ENCODE measurements at places on chromosomes 12 and 14.
A peak's percentile ranks its signal among the peaks of the same experiment; 100 is the strongest.

DNA sequence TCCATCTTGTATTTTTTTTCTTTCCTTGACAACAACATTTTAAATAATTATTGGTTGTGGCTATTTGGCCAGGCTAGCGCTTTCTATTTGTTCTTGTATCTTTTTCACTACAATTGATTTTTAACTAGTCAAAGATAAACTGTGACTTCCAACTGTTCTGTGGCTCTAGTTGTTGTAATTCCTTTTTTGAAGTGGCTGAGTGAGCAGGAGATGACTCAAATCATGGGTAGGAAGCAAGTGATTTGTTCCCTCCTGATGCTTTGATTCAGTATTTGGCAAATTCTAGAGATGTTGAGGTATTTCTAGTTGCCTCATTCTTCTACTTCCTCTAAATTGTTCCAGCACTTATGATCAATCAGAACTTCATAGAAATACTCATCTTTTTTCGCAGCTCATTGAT is 633.5 kb downstream of the RERGL start:
- DNase-seq = no peak

- DNase-seq = peak; percentile 96
Observed at GRCh38 chr14:105301103-105301914, 508 bp upstream of the BRF1 start.

DNA sequence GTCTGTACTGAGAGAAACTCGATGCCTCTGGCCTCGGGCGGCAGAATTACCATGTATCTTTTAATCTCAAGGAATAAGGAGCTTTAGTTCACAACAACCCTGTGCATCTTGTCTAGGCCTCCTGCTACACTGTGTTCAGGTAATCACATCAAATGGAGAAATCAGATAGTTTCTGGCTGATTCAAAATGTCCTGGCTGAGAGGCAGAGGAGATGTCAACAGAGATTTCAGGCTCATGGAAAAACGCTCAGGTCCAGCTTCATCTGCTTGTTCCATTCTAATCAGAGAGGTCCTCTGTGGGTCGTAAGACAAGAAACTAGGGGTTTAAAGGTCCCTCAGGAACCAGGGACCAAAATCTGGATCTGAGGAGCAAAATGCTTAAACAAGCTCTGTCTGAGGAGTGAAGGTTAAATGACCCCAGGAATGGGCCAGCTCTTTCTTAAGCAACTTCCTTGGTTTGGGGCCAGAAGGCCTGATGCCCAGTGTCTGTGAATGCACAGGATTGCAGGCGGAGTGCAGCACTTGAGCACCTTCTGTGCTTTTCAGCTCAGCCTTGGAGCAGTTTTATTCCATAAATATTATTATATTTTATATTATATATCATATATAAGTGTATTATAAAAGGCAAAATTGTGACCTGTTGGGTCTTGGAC is 170.2 kb upstream of the PRICKLE1 start:
- no peak for DNase-seq

DNA sequence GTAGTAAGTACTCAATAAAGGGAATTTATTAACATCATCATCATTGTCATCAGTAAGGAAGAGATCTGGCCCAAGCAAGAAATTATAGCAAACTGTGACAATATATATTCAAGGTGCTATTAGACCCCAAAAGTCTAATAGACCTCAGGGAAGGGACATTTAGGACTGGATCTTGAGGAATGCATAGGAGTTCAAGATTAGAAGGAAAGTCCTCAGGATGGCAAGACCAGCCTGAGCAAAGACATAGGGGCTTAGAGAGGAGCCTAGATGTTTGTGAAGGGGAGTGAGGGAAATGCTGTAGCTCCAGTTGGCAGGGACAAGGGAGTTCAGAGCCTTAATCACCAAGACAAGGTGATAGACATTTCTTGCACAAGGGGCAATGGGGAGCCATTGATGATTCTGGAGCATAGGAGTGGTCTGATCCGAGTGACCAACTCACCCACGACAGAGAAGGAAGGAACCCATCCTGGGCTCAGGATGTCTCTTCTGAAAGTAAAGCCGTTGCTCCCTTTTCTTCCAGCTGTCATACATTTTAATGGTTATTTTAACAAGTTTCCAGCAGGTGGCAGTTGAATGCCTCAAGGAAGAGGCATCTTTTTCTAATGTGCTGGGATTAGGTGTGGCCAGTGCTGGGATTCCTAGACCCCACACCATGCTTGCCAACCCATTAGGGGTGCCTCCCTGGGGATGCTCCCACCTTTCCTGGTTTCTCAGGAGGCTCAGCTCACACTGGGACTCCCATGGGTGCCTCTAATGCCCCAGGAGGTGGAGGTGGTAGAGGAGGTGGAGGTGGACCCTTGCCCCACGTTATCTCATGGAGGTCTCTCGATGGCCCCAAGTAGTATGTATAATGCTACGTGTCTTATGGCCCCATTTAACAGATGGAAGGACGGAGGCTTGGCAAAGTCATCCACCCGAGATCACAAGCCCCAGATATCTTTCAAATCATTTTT is 37.8 kb downstream of the PHETA1 start:
- DNase-seq = peak; percentile 26

DNA sequence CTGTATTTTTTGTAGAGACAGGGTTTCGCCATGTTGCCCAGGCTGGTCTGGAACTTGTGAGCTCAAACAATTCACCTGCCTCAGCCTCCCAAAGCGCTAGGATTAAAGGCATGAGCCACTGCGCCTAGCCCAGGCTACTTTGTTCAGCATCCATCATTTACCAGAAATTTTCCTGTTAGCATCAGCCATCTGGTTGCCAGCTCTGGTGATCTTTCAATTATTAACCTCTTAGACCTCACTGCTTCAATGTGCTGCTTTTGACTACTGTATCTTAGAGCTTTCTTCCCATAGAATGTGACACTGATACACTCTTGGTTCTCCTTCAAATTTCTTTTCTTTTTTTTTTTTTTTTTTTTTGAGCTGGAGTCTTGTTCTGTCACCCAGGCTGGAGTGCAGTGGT is 5.4 kb upstream of the AMHR2 start:
- DNase-seq = no peak

GRCh38 chr14:104753528-104754212 is 723 bp downstream of the SIVA1 start:
- DNase-seq = peak; percentile 56

- DNase-seq = peak; percentile 78
Observed at GRCh38 chr14:64465191-64465822, at the start of gene AKAP5. TSS of gene AKAP5 (plus strand) at chr14:64465499. CDS start at chr14:64468395, 2,896 bp downstream.

GRCh38 chr12:64976131-64976530 is 145.0 kb downstream of the WIF1 start:
- no peak for DNase-seq

DNA sequence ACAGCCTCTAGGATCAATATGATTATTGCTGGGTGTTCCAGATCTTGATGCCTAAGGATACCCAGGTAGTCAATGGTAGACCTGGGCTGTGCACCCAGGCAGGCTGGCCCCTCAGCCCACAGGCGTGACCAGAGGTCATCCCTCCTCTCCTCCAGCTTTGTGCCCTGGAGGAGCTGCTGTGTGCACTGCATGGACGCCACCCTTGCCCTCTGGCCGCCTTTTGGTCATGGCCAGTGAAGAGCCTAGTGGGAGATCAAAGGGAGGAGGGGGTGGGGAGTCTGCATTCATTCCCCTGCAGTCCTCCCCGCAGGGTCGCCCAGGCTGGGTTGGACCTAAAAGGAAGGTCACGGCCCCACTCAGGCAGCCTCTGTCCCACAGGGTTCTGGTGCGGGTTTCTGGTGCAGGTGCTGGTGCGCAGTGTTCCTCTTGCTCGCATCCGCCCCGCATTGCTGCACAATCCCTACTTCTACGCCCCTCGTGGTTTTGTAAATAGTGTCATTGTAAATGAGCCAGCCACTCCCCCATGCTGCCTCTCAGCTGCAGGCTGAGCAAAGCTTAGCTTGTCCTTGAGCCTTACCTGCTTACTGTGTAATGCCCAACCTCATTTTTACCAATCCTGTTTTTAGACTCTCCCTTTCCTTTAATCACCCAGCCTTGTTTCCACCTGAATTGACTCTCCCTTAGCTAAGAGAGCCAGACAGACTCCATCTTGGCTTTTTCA is 55.3 kb downstream of the PSMA6 start:
- DNase-seq = no peak

DNA sequence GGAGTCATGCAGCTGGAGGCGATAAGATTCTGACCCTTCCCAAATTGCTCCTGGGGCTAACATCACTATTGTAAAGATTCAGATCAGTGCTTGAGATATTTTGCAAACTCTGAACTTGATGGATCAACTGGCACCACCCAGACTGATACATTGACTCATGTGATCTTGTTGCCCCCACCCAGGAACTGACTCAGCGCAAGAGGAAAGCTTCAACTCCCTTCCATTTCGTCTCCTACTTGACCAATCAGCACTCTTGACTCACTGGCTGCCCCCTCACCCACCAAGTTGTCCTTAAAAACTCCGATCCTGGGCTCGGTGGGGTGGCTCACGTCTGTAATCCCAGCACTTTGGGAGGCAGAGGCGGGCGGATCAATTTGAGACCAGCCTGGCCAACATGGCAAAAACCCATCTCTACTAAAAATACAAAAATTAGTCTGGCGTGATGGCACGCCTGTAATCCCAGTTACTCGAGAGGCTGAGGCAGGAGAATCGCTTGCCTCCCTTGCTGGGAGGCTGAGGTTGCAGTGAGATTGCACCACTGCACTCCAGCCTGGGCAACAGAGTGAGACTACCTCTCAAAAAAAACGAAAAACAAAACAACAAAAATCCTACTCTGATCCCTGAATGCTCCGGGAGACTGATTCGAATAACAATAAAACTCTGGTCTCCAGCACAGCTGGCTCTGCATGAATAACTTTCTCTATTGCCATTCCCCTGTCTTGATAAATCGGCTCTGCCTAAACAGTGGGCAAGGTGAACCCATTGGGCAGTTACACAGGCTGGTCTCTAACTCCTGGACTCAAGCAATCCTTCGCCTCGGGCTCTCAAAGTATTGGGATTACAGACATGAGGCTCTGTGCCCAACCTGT is 9.8 kb upstream of the ARF6 start:
- peak; percentile 78 for DNase-seq

- DNase-seq = peak; percentile 35
Observed at GRCh38 chr14:72479461-72479931, 414.4 kb downstream of the DPF3 start.

GRCh38 chr14:52327374-52328226 is 13.5 kb downstream of the PTGER2 start:
- DNase-seq = no peak

DNA sequence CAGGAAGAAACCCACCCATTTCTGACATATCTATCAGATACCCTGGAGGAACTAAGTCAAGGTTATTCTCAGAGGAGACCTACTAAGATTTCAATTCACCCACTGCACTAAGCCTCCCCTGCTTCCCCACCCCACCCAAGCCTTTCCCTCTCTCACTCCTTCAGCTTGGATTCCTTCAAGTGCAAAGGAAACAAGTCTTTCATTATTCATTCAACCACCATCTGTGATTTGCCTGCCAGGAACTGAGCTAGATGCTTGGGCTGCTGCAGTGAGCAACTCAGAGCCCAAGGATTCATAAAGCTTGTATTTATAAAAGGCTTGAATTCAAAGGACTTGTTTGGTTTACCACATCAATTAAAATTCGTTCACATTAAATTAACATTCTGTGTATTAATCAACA is 161.3 kb downstream of the GXYLT1 start:
- no peak for DNase-seq

- DNase-seq = no peak
Observed at GRCh38 chr12:89453121-89453978, 71.2 kb downstream of the GALNT4 start.

- DNase-seq = no peak
Observed at GRCh38 chr12:108825201-108825950, 32.0 kb downstream of the SSH1 start.

DNA sequence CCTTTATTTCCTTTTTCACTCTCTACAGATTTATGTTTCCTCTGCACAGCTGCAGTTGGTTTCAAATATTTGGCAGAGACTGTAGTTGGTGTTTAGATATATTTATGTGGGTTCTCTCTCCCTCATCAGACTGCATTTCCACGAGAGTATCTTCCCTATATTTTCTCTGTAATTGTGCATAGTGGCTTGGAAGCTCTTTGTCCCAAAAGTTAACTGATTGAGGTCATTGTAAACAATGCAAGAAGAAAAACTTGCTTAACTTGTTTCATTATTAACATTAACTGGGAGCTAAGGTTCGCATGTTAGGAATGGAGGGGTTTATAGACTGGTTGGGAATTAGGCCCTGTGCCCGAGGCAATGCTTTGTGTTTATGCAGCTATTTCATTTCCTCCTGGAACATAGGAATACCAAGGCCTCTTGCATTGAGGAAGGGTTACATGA is 216.9 kb upstream of the HMGA2 start:
- no peak for DNase-seq

DNA sequence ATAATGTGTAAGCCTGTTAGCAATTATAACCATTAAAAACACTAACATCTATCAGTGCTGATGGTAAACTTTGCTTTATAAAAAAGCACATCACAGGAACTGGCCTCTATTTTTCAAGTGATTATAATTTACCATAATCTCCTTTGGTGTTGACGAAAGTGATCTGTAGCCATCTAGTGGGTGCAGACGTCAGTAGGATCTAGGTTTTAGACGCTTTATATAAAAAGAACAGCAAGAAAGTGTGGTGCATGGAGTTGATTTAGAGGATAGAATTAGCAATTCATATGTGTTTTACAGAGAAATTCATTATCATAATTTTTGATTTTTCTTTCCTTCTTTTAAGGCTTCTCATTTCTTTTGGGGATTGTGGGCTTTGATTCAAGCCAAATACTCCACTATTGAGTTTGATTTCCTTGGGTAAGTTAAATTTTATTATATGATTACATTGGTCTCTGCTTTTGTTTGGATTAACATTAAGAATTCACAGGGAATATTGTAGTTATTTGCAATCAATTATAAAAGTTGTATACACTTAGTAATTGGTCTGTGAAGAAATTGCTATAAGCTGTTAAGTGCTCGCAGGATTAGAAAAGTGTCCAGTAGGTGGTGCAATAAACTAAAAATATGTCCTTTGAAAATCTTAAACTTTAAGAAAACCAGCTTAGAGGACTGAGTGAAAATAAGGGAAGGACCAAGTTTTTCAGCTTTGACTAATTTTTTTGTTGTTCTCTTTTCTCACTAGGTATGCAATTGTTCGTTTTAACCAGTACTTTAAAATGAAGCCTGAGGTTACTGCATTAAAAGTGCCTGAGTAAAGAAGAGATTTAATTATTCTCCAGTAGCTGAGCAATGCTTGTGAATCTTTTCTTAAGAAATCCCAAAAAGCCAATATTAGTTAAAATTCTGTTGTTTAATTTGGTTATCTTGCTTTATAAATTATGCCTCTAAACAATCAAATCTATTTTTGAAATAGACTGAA is 59.5 kb downstream of the ETNK1 start:
- DNase-seq = peak; percentile 50

GRCh38 chr14:35295845-35296161 is 3.6 kb downstream of the PSMA6 start:
- DNase-seq = no peak

- DNase-seq = no peak
Observed at GRCh38 chr14:99075771-99076375, 196.1 kb downstream of the BCL11B start.

GRCh38 chr12:111768159-111768895 is 1.6 kb downstream of the ALDH2 start:
- no peak for DNase-seq

DNA sequence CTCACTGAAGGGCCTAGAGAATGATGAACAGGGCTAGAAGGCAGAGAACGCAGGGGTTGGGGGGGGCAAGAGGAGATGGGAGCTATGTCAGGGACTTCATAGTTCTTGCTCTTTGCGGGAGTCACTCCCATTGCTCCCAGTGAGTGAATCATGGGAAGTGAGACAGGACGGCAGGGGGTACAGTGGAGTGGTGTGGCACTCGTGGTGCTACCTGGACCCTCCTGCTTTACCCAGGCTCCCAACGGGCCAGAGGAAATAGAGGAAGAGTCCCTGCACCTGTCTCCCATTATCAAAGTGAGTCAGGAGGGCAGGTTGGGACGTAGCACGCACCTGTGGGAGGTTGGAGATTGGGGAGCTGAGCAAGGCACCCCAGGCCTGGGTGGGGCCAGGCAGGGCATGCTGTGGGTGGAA is 1.3 kb upstream of the KRT8 start:
- no peak for DNase-seq

Data from erythroblast (primary cell).